ENCODE measurements at places on chromosomes 7 and 10.

DNA sequence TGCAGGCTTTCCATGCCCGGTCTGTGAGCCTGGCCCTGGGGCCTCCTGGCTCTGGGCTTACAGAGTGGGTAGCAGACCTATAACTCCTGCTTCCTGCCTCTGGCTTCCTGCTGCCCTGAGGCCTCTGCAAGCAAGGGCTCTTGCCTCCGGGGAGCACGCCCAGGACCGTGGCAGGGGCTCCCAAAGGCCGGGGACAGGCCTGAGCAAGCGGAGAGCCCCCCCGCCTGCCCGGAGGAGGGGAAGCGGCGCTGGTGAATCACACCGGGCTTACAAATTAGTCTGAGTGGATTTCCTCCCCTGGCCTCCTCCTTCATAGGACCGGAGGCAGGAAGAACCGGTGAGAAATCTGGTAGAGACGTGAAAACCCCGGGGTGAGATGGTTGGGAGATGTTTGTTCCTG lies 1.5 kb upstream of the MYL10 start:
- DNase-seq: no peak

- no peak for DNase-seq
Observed at GRCh38 chr10:124205432-124205831, 112.0 kb upstream of the CHST15 start.

DNA sequence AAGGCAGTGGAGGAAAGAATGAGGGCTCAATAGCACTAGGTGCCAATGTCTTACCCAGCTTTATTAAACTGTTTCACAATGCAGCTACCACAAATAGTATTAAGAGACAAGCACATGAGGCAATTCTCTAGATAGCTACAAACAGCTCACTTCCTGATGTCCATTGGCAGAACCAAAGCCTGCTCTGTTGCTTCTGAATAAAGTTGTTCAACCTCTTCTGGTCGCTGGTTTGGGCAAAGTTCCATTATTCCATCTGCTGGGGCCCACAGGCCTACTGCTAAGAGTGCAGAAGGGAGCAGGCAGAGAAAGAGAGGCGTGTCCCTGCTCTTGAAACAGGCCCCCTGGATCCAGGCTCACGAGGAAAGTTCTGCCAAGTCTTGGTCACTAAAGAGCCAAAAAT lies 173.9 kb downstream of the ZNF438 start:
- DNase-seq: no peak

DNA sequence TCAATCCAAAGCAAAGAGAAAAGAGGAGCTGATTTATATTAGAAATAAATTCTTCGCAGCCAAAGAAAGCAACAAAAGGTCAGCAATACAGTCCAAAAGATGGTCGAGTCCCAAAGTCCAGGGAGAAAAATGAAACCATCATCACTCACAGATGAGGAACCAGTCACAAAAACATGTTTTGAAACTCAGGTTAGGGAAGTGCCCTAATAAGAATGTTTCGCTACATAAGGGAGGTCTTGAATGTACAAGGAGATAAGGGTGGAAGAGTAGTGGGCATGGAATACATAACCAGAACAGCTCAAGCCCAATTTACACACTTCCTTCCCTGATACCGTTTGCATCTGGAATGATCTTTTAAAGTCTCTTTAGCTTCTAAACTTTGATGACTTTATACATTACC lies 53.6 kb downstream of the VPS41 start:
- DNase-seq: no peak

GRCh38 chr10:125192005-125192404 lies 31.6 kb upstream of the CTBP2 start:
- DNase-seq: no peak

GRCh38 chr7:47525066-47525623 lies 56.8 kb downstream of the TNS3 start:
- DNase-seq: no peak

- no peak for DNase-seq
Observed at GRCh38 chr10:33123680-33124079, 165.7 kb upstream of the ITGB1 start.

- peak; percentile 22 for DNase-seq
Observed at GRCh38 chr10:112375721-112376395, 1.9 kb downstream of the ACSL5 start.
